ENCODE measurements at places on chromosomes 6 and 20.

GRCh38 chr20:38665094-38665493 lies 59.2 kb upstream of the SLC32A1 start:
- DNase-seq, result no peak

DNA sequence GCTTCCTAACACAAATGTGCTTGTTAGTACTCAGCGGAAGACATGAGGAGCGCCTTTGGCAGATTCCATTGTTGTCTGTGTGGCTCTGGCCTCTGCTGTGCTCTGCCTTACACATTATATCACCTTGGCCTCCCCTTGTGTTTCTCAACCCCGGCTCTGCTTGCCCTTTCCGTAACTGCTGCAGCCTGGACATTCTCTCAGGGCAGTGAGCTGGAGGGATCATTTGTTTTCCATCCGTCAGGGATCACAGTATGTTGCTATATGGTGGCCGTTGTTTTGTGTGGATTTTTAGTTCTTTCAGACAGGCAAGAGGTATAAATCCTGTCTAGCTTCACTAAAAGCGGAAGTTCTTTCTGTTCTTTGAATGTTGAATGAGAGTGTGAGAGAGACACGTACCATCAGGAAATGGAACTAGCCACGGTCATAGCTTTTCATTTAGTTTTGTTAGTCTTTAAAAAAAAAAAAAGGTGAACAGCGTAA lies 175.1 kb downstream of the JARID2 start:
- no peak for DNase-seq

GRCh38 chr20:1930165-1930564 lies 35.0 kb downstream of the SIRPA start:
- DNase-seq, result no peak

GRCh38 chr6:118283766-118284165 lies 264.3 kb upstream of the PLN start:
- peak; percentile 44 for DNase-seq

DNA sequence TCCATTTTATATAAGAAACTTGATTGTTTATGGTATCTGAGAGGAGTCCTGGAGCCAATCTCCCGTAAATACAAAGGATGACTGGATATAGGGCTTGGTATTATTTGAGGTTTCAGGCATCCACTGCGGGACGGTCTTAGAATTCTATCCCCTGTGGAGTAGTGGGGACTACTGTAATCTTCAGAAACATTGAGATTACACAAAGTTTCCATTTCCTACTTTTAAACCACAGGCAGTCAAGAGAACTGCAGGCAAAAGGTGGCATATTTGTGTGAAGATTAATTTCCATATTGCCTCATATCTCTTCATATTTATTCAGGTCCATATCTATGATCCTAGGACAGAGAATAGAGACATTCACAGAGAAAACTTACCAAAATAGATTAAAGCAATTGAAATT lies 586.2 kb downstream of the PHF3 start:
- DNase-seq, result no peak

DNA sequence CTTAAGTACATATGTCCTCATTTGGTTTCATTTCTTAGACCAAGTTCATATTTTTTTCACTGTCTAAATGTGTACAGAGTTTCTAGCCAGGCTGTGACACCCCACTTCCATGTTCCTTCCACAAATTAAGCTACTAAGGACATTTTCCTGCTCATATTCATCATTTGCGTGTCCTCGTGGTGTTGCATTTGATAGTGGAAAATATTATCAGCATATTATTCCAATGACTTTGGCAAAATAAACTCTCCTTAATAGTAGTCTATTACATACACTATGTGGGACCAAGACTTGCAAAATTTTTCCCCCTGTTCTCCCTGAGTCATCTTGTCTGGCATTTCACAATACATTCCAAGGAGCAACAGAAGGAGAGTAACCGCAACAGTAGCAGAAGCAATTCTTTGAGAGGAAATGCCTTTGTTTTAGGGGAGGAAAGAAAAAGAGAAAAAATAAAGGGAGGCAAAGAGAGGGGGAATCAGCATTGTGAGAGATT lies 599.2 kb downstream of the COL12A1 start:
- DNase-seq, result no peak

DNA sequence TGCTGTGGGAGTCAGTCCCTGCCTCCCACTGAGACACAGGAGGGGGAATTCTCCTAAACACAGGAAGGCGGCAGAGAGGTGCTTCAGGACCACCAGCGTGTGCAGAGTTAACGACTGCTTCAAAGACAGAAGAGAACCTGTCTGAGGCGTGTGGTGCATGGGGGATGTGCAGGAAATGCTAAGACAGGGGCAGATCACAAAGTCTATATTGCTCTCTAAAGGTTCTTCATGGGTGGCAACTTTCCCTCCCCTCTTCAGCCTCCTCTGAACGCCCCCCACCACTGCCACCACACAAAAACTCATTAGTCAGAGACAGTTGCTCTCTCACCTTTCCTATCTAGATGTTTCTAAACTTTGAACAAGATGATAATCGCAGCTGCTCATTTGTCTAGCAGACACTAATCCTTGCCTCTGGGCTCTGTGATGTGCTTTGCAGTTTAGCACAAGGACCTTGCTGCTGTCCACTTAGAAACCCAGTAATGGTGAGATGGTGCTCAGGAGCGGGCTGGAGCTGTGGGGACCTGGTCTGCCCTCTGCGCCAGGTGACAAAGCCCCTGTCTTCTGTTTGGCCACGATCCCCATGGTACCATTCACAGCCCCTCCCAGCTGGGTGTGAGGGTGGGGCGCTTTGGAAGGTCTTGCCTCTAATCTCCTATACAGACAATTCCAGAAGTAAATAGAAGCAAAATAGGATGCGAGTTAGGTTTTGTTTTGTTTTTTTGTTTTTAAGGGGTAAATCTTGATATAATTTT lies 219.6 kb downstream of the NRN1 start:
- DNase-seq, result no peak

DNA sequence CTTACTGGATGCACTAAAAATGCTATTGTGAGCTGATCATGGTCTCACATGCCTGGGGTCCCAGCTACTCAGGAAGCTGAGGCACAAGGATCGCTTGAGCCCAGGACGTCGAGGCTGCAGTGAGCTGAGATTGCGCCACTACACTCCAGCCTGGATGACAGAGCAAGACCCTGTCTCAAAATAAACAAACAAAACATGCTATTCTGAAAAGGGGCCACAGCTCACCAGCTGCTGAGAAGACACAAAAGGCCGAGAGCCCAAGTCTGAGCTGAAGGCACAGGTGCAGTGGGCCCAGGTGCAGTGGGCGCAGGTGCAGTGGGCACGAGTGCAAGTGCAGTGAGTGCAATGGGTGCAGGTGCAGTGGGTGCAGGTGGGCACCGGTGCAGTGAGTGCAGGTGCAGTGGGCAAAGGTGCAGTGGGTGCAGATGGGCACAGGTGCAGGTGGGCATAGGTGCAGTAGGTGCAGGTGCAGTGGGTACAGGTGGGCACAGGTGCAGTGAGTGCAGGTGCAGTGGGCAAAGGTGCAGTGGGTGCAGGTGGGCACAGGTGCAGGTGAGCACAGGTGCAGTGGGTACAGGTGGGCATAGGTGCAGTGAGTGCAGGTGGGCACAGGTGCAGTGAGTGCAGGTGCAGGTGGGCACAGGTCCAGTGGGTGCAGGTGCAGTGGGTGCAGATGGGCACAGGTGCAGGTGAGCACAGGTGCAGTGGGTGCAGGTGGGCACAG lies 16.0 kb downstream of the ZBTB46 start:
- no peak for DNase-seq

DNA sequence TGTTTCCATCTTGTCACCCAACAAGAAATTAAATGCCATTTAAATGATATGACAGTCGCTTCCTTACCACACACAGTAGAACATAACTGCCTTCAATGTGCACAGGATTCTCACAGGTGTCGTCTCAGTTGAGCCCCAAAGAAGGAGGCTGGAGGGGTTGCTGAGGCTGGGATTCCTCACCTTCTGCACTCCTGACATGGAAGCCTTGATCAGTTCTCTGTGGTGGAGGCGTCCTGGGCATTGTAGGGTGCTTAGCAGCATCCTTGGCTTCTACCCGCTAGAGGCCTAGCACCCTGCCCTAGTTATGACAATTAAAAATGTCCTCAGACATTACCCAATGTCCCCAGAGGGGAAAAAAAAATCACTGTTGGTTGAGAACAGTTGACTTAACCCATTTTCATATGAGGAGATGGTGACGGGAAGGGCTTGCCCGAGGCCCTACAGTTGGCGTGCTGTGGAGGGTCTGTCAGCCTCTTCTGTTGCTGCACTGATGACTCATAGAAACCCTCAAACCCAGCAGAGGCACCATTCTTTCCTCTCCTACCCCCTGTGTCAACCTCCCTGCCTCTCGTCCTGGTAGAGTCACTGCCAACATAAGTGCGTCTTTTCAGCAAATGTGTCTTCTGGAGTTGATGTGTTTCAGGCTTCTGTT lies 19.3 kb upstream of the ZNF831 start:
- DNase-seq, result no peak

GRCh38 chr6:107323133-107323785 lies 136.1 kb downstream of the PDSS2 start:
- DNase-seq, result no peak

- DNase-seq, result no peak
Measured at GRCh38 chr20:37875460-37876175, 27.3 kb upstream of the VSTM2L start.

DNA sequence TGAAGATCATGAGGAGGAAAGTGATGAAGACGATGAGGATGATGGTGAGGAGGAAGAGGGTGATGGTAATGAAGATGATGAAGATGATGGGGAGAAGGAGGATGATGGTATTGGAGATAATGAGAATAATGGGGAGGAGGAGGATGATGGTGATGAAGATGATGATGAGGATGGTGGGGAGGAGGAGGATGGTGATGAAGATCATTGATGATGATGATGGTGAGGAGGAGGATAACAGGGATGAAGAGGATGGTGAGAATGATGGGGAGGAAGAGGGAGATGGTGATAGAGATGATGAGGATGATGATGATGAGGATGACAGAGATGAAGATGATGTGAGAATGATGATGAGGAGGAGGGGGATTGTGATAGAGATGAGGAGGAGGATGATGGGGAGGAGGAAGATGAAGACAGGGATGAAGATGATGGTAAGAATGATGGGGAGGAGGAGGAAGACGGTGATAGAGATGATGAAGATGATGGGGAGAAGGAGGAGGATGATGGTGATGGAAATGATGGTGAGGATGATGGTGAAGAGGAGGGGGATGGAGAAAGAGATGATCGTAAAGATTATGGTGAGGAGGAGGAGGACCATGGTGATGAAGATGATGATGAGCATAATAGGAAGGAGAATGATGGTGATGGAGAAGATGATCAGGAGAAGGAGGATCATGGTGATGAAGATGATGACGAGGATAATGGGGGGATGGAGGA lies 273.7 kb downstream of the SMOC2 start:
- DNase-seq, result no peak

DNA sequence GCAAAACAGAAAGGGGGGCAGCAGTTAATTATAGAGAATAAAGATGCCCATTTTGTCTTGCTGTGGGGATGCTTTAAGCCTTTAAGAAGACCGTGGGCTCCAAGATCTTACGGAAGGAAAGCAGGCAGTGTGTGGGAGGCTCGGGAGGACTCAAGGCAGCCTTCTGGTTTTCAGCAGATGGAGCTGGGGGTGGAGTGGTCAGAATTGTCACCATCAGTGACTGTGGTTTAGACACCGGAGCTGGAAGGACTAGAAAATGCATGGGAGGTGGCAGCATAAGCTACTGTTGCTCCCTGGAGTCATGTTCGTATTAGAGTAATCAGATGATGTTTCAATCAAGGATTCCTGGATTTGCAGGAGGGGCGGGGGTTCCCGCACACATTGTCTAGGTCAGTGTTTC lies 3.7 kb downstream of the PHACTR1 start:
- DNase-seq, result no peak

DNA sequence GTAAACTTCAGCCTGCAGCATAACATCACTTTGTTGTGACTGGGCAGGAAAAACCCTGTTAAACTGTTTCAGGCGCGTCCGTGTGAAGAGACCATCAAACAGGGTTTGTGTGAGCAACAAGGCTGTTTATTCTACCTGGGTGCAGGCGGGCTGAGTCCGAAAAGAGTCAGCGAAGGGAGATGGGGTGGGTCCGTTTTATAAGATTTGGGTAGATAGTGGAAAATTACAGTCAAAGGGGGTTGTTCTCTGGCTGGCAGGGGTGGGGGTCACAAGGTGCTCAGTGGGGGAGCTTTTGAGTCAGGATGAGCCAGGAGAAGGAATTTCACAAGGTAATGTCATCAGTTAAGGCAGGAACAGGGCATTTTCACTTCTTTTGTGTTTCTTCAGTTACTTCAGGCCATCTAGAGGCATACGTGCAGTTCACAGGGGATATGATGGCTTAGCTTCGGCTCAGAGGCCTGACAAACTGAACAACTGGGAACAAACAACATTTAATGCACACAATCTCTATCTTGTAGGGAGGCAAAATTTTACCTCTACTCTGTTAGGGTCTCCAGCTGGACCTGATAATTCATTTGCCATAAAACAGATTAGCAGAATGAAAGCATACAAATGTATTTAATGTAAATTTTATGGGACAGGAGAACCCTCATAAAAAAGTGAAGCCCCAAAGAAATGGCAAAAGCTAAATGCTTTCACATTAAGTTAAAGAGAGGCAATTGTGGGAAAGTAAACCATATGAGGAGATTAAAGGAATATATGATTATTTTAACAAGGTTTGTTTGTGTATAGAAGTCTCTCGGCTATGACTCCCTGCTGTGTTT lies 58.3 kb upstream of the HFE start:
- no peak for DNase-seq

- DNase-seq, result no peak
Measured at GRCh38 chr6:124963416-124963785, 1.2 kb downstream of the RNF217 start.
